Brain pericyte (primary cell): ENCODE measurements at places on chromosomes 2 and 18.

DNA sequence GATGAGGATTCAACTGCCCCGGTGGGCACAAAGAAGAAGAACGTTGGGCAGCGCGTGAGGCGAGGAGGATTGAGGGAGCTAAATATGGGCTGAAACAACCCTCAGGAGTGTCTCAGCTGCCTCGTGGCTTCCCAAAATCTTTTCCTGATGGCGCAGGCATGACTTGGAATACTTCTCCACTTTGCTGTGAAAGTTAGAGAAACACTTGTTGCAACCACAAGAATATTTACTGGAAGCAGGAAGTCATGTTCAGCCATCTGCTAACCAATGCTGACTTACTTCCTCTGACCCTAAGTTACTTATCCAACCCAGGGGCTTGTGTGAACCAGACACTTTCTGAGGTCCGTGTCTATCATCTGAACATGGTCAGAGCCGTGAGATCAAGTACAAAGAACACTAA lies 148.8 kb downstream of the ARL4C start:
- no peak for DNase-seq

GRCh38 chr2:120466704-120467054 lies 120.7 kb downstream of the INHBB start:
- no peak for DNase-seq

- DNase-seq, result no peak
These were observed 2.7 kb downstream of the BIN1 start for GRCh38 chr2:127104166-127104660.

DNA sequence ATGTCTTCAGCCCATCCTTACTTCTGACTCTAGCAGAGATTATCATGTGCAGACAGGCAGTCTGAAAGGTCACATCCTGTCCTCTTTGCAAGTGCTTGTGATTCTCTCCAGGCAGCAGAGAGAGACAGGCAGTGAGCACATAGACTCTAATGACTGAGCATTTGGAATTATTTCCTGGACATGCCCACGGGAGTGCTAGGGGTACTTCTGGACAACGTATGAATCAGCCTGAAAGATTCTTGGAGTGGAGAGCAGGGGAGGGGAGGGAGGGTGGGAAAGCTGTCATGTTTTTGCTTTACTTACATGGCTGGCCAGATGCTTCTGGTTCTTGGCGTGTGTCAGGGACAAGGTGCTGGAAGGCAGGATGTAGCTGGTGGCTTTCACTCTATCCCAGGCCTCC lies 150.6 kb downstream of the RIF1 start:
- no peak for DNase-seq

DNA sequence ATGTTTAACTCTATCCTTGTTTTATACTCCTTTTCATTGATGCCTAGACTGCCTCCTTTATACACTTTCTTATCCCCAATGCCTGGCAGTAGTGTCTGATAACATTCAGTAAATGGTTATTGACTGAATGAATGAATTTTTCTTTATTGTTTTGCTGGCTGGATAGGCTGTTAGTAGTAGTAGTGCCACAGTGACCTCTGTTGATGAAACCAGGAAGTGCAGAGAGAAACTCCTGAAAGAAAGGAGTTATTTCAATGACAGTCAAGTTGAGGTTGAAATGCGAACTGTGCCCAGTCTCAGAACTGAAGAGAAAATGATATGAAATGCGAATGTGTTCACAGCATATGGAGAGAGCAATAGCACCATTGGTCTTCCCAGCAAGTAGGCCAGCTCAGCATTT lies 26.8 kb upstream of the SLC9A2 start:
- DNase-seq, result no peak

DNA sequence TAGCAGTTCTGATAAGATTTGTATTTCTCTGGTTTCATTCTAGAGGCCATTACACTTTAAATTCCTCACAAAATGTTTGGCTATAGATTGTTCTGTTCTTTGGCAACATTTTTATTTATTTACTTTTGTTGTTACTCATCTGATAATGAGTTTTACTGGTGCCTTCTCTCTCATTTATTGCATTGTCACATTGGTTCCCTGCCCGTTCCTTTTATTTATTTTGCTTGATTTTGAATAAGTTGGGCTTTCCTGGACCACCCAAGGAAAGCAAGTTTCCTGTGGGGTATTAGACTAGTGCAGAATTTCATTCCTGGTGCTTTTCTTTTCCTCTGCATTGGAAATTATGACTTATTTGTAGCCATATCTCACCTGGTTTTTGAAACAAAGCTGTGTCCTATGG lies 232.0 kb downstream of the SOCS6 start:
- DNase-seq, result no peak

DNA sequence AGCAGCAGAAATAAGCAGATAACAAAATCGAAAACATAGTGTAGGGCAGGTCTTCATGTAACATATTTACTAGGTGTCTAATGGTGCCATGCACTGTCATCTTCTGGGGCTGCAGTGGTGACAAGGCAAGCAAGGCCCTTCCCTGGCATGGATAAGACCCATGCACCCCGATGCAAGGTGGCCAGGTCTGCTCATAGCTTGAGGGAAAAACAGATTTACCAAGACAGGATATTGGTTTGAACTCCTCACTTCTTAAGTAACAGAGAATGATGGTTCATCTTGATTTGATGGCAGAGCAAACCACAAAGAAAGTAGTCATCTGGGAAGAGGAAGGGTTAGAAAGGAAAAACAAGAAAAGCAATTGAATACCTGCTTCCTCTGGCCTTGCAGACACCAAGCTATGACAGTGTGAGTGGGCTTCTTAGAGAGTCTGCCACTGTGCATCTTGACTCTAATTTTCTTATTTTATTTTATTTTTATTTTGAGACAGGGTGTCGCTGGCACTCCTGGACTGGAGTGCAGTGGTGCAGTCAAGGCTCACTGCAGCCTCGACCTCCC lies 35.8 kb upstream of the EML6 start:
- DNase-seq, result no peak

GRCh38 chr18:2854875-2855274 lies 8.1 kb downstream of the EMILIN2 start:
- DNase-seq, result no peak

- DNase-seq, result no peak
These were observed 216.9 kb downstream of the SRBD1 start for GRCh38 chr2:45394216-45394615.

GRCh38 chr18:25093141-25093540 lies 258.8 kb downstream of the ZNF521 start:
- no peak for DNase-seq

- DNase-seq, result no peak
These were observed 369.8 kb downstream of the ARHGAP15 start for GRCh38 chr2:143499061-143499460.

GRCh38 chr2:17470855-17471641 lies 47.2 kb downstream of the RAD51AP2 start:
- peak; percentile 16 for DNase-seq

- no peak for DNase-seq
These were observed 533.6 kb downstream of the RNF144A start for GRCh38 chr2:7450833-7451190.

GRCh38 chr2:120390381-120391055 lies 44.6 kb downstream of the INHBB start:
- DNase-seq, result no peak

- no peak for DNase-seq
These were observed 20.3 kb downstream of the TBR1 start for GRCh38 chr2:161436411-161436810.
